ENCODE measurements at places on chromosomes 2 and 18.
A peak's percentile ranks its signal among the peaks of the same experiment; 100 is the strongest.

- H3K36me3 ChIP-seq = no peaks in the 10 kb centered on the region
- peaks cover 5% of the 10 kb centered on the region for H3K27me3 ChIP-seq
- no peak overlapping the region for H3K4me3 ChIP-seq
- DNase-seq = no peak
- H3K27ac ChIP-seq = no peak overlapping the region
- H3K4me1 ChIP-seq = no peaks in the 10 kb centered on the region
These were observed 25.2 kb downstream of the PDE11A start for GRCh38 chr2:178047391-178047790.

GRCh38 chr2:134120406-134120732 is 133.5 kb upstream of the MGAT5 start:
- H3K36me3 ChIP-seq = no peaks in the 10 kb centered on the region
- H3K4me1 ChIP-seq = peaks cover 19% of the 10 kb centered on the region
- H3K27ac ChIP-seq = no peak overlapping the region
- H3K4me3 ChIP-seq = no peak overlapping the region
- no peak for DNase-seq

DNA sequence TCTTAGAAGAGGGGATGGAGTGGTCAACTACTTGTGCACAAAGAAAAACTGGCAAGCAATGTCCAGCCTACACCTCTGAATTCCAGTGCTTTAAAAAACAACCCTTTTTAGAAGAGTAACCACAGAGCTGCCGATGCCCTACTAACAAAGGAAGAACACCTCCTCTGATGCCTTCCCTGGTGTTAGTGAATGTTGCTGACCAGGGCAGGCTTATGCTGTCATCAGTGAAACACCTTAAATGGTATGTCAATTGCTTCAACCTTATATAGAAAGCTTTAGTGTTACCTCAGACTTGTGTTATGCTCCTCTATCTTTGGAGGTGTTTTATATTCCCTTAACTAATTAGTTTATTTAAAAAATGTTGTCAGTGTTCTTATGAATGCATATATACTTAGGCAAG is 79.7 kb upstream of the FZD5 start:
- DNase-seq = no peak
- no peaks in the 10 kb centered on the region for H3K27me3 ChIP-seq
- no peak overlapping the region for H3K4me3 ChIP-seq
- H3K4me1 ChIP-seq = peaks cover 7% of the 10 kb centered on the region
- no peak overlapping the region for H3K27ac ChIP-seq

GRCh38 chr2:130828461-130828860 is 8.3 kb upstream of the ARHGEF4 start:
- peaks cover 14% of the 10 kb centered on the region for H3K27me3 ChIP-seq
- H3K36me3 ChIP-seq = no peaks in the 10 kb centered on the region
- H3K27ac ChIP-seq = no peak overlapping the region
- H3K4me3 ChIP-seq = no peak overlapping the region
- no peak for DNase-seq

GRCh38 chr2:158650646-158651357 is 144.3 kb upstream of the DAPL1 start:
- H3K27me3 ChIP-seq = no peaks in the 10 kb centered on the region
- no peaks in the 10 kb centered on the region for H3K36me3 ChIP-seq
- DNase-seq = no peak
- no peaks in the 10 kb centered on the region for H3K4me1 ChIP-seq
- H3K4me3 ChIP-seq = no peak overlapping the region
- no peak overlapping the region for H3K27ac ChIP-seq

DNA sequence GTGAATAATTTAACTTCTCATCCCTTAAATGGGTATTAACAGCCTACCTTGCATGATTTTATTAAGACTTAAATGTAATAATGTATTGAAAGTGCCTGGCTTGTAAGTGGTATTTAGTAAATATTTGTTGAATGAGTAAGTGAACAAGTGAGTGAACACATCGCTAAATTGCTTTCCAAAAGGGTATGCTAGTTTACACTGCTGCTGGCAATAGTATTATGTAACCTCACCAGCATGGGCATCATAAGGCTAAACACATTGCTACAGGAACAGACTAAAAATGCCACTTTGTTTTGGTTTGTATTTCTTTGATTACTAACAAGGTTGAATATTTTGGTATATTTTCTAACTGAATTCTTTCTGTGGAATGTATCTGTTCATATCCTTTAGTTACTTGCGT is 9.8 kb downstream of the WDR43 start:
- H3K27me3 ChIP-seq = no peaks in the 10 kb centered on the region
- no peak overlapping the region for H3K27ac ChIP-seq
- peaks cover 85% of the 10 kb centered on the region for H3K36me3 ChIP-seq

- peaks cover 71% of the 10 kb centered on the region for H3K4me1 ChIP-seq
- H3K36me3 ChIP-seq = peaks cover 5% of the 10 kb centered on the region
- peak; percentile 86 for DNase-seq
- peak overlapping the region; percentile 95 for H3K27ac ChIP-seq
These were observed 44.7 kb downstream of the MRPS5 start for GRCh38 chr2:95076705-95077529.

DNA sequence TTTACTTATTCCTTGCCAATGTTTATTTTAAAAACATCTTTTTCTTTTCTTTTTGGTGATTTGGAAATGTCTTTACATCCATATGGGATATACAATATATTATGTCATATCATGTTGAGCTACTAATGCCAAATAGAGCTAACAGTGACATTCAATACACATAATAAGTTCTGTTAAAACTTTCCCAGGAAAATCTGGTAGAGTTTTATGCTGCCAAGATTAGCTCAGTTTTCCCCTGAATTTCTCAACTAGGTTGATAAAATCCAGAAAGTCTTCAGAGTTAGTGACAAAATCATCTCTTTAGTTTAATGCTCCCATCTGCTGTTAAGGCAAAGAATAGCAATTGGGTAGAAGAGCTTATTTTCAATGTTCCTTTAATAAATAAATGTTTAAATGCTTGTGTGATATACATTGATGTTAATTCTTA is 9.9 kb downstream of the COL3A1 start:
- DNase-seq = no peak
- H3K27ac ChIP-seq = no peak overlapping the region
- no peaks in the 10 kb centered on the region for H3K27me3 ChIP-seq
- peaks cover 6% of the 10 kb centered on the region for H3K4me1 ChIP-seq

DNA sequence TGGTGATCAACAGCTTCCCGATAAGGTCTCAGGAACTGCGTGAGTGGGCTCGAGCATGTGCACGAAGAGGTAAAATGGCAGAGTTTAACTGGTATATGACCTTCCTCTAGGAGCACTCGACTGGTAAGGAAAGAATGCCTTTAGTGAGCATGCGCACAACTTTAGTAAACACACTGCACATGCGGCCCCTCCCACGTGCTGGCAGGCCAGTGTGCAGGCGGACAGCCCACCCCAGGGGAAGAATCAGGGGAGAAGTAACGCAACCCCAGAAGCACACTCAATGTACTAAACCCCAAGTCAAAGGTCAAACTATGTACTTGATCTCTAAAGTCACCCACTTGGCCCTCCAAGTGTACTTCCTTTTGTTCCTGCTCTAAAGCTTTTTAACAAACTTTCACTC is 28.7 kb upstream of the SLC25A52 start:
- H3K27me3 ChIP-seq = no peaks in the 10 kb centered on the region
- no peak overlapping the region for H3K4me3 ChIP-seq
- no peaks in the 10 kb centered on the region for H3K36me3 ChIP-seq
- no peak for DNase-seq

GRCh38 chr2:121052023-121052422 is 233.0 kb downstream of the TFCP2L1 start:
- no peak overlapping the region for H3K4me3 ChIP-seq
- no peaks in the 10 kb centered on the region for H3K27me3 ChIP-seq
- H3K4me1 ChIP-seq = no peaks in the 10 kb centered on the region
- DNase-seq = no peak
- H3K27ac ChIP-seq = no peak overlapping the region
- no peaks in the 10 kb centered on the region for H3K36me3 ChIP-seq

- no peak overlapping the region for H3K27ac ChIP-seq
- peaks cover 3% of the 10 kb centered on the region for H3K27me3 ChIP-seq
- DNase-seq = no peak
These were observed 20.0 kb upstream of the SGPP2 start for GRCh38 chr2:222404151-222404905.

- no peaks in the 10 kb centered on the region for H3K4me1 ChIP-seq
- H3K4me3 ChIP-seq = no peak overlapping the region
- no peak overlapping the region for H3K27ac ChIP-seq
- DNase-seq = no peak
- no peaks in the 10 kb centered on the region for H3K36me3 ChIP-seq
- no peaks in the 10 kb centered on the region for H3K27me3 ChIP-seq
These were observed 137.7 kb downstream of the THNSL2 start for GRCh38 chr2:88307817-88308216.

Data from activated T-helper 2 cell treated with anti-CD3 and anti-CD28 coated beads, Interferon-gamma antibody, Interleukin-2, Interleukin-4, amounts not matched to agents 10 μg/mL and 5 μg/mL and 100 μg/mL, durations not matched to agents 14 hours and 24 hours and 36 hours (primary cell).